A549 treated with Mapracorat at 1 μM for 4 hours (cell line): ENCODE measurements at places on chromosomes 1 and 21. TPM values are rescaled to one million over a fixed set of nuclear protein-coding genes. Genes with fewer than 3 reads are reported as not detected.

The SPOCD1 gene
- 3.3 to 4.5 TPM (median 3.8 TPM) in 5 replicates for total RNA-seq

The USP25 gene
- 10.2 to 12.0 TPM (median 11.3 TPM) in 5 replicates for total RNA-seq

The TEX38 gene
- total RNA-seq = not detected in 5 replicates

The ROR1 gene
- total RNA-seq = 7.6 to 9.8 TPM (median 8.4 TPM) in 5 replicates

The RERE gene
- total RNA-seq = 22.1 to 24.8 TPM (median 23.2 TPM) in 5 replicates

The SLC35D1 gene
- total RNA-seq = 6.6 to 7.9 TPM (median 7.6 TPM) in 5 replicates

The PRMT6 gene
- total RNA-seq = not detected in 5 replicates

The NECTIN4 gene
- 1.5 to 2.2 TPM (median 1.9 TPM) in 5 replicates for total RNA-seq
